Hematopoietic multipotent progenitor cell treated with erythropoietin and hydrocortisone succinate and interleukin-3 and kit ligand, for 15 days (in vitro differentiated cells): ENCODE measurements at places on chromosomes 7 and 10.

- no peak for DNase-seq
Observed at GRCh38 chr7:127850195-127850594, 181.0 kb downstream of the LRRC4 start.

GRCh38 chr7:101608772-101609713 is 20.1 kb downstream of the MYL10 start:
- no peak for DNase-seq

- DNase-seq: no peak
Observed at GRCh38 chr10:113222207-113222606, 272.2 kb downstream of the TCF7L2 start.

DNA sequence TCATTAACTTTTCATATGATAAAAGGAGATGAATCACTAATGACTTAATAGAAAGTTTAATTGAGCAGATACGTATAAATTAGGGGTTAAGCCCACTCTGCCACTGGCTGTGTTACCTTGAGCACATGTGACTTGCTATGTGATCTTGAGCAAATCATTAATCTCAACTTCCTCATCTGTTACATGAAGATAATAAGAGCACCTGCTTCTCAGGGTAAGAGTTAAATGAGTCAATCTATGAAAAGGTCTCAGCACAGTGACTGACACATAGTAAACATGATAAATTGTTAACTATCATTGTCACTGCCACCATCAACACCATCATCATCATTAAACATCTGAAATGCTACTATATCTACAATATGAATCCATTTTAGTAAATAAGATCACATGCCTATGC is 110.8 kb downstream of the TPK1 start:
- no peak for DNase-seq

GRCh38 chr10:43254199-43254730 is 12.6 kb downstream of the RASGEF1A start:
- no peak for DNase-seq

GRCh38 chr10:105656856-105657255 is 1015.8 kb downstream of the SORCS3 start:
- no peak for DNase-seq

GRCh38 chr7:75963381-75963995 is 30.9 kb downstream of the TMEM120A start:
- no peak for DNase-seq
